ENCODE measurements at places on chromosomes 5 and 9.
A peak's percentile ranks its signal among the peaks of the same experiment; 100 is the strongest.

DNA sequence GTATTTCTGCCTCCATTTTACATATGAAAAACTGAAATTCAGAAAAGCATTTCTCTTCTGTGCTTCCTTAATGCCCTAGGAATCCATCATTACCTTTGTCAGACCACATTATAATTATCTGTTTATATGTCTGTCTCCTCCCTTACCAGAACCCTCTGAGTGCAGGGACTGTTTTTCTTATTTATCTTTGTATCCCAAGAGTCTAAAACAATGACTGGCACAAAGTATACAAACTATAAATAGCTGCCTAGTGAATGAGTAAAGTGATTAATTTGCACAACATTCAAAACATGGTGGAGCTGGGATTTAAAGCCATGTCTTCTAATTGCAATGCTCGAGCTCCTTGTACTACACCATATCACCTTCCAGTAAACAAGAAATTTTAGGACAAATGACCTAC lies 49.3 kb upstream of the HK3 start:
- no peak for DNase-seq

GRCh38 chr5:58932057-58932612 lies 349.3 kb downstream of the RAB3C start:
- no peak for DNase-seq

GRCh38 chr5:129958581-129958980 lies 54.3 kb downstream of the CHSY3 start:
- DNase-seq, result no peak

GRCh38 chr9:6605202-6605601 lies 40.3 kb downstream of the GLDC start:
- no peak for DNase-seq

- DNase-seq, result no peak
Measured at GRCh38 chr5:122376250-122376649, 64.2 kb downstream of the SNCAIP start.

DNA sequence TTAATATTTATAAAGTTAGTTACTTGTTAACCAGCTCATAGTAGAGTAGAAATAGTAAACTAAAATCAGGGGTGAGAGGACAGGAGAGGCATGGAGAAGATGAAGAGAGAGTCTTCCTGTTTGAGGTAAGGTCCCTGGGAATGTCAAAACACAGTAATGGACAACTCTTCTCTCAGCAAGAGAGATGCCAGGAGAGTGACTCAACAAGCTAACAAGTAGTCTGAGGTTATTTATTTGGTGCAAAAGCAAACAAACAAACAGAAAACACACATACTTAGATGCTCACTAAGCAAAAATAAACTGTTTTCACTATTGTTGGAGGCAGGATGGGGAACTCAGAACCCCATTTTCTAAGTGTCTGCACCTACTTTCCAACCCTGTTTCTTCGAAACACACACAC lies 333.2 kb upstream of the RFX3 start:
- peak; percentile 54 for DNase-seq

DNA sequence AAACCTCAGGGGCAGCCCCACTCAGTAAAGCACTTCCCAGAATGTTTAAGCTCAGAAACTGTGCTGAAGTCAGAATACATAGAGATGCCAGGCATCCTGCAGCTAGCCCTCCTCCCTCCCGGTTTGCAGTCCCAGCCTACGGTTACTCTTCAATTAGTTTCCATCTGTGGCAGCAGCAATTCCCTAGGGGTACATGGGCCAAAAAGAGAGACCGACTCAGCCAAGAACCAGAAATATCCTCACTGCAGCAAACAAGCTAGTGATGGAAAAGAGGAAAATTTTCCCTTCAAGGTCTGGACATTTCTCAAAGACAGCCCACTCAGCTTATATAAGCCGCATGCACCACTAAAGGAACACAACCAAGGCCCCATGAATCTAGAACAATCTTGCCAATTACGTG lies 89.1 kb upstream of the PPP2R2B start:
- no peak for DNase-seq

DNA sequence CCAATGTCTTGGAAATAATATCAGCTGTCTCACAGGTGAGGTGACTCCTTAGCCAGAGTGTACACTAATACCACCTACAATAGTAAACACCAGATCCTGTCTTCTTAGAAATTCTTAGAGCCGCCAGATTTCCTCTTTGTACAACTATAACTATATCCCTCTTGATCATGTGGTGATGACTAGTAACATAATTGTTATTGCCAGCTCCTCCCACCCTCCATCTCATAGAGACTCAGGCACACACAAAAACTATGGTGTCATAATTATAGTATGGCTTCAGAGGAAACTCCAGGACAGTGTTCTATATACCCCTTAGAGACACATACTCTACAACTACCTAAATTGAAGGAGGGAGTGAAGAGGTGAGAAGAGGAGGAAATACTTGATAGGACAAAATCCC lies 33.1 kb downstream of the PGGT1B start:
- DNase-seq, result no peak

- DNase-seq, result no peak
Measured at GRCh38 chr9:80791836-80792235, 897.5 kb downstream of the TLE1 start.

DNA sequence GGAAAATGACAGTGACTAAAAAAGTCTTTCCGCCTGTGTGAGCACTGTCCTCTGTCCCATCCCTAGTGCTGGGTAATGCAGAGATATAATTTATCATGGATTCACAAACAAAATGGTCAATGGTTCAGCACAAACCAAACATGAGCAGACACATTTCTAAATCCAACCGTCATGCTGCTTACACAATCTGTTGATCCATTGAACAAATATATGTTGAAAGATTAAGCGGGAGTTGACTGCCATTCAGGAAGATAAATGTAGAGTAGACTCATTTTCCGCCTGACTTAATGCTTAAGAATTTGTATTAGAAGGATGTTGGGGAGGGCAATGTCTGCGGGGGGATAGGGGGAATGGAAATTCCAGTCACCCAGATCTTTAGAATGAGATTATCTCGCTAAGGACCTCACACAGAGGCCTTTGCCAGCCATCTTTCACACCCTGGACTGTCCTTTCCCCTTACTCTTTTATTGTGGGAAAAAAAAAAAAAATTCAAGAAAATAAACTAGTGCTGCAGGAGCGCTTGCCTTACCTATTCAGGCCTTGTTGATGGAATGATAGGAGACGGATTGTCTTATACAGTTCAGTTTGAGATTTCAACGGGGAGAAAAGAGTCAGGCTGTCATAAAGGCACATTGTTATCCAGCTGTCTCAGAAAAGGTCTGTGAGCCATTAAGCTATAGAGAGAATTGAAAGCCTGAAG lies 153.7 kb downstream of the TLE1 start:
- peak; percentile 7 for DNase-seq

GRCh38 chr9:76004526-76004925 lies 114.1 kb downstream of the PCSK5 start:
- no peak for DNase-seq

GRCh38 chr9:112075009-112075378 lies 100.1 kb downstream of the SUSD1 start:
- DNase-seq, result no peak

- DNase-seq, result peak; percentile 18
Measured at GRCh38 chr9:108859459-108860114, 2.5 kb upstream of the ACTL7A start.

DNA sequence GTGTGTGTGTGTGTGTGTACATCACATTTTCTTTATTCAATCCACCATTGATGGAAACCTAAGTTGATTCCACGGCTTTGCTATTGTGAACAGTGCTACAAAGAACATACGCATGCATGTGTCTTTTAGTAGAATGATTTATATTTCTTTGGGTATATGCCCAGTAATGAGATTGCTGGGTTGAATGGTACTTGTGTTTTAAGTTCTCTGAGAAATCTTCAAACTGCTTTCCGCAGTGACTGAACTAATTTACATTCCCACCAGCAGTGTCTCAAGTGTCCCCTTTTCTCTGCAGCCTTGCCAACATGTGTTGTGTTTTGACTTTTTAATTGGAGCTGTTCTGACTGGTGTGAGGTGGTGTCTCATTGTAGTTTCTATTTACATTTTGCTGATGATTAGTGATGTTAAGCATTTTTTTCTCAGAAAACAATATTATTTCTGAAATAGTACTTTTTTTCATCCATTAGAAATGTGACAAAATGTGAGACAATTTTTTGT lies 769.7 kb downstream of the TAF11L14 start:
- DNase-seq, result no peak

- DNase-seq, result peak; percentile 93
Measured at GRCh38 chr5:117803533-117803932, 1184.8 kb downstream of the DTWD2 start.

GRCh38 chr5:132420706-132421272 lies 51.3 kb downstream of the SLC22A5 start:
- no peak for DNase-seq

DNA sequence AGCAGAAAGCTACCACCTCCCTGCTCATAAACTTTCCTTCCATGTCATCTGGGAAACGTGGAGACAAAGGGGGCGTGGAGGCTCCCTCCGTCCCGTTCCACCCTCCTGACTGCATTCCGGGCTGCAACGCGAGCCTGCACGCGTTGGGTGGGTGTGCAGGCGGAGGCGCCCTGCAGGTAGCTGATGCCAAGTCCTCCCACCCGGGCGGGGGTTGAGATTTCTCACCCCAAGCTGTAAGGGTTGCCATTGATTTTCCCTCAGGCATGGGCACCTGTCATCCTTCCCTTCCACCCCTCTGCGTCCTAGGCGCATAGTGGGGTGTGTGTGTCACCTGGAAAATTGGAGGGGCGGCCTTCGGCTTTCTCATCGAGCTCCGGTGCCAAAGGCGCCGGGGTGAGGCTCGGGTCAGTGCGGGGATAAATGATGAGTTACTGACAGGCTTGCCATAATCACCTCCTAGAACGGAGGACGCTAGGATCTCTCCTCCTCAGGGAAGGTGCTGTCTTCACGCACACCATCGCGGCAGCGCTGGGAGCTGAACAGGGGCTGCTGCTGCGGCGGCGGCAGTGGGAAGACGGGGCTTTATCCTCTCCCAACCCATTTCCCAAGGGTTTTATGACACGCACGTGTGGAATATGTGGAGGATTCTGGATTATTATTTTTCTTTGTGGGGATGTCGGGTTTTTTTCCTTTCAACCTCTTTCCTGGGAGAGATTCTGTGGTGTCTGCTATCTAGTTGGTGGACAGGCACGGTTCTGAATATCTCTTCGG lies 973 bp downstream of the PLPPR1 start:
- no peak for DNase-seq

GRCh38 chr5:64163746-64164145 lies 1.9 kb upstream of the RNF180 start:
- DNase-seq, result no peak

DNA sequence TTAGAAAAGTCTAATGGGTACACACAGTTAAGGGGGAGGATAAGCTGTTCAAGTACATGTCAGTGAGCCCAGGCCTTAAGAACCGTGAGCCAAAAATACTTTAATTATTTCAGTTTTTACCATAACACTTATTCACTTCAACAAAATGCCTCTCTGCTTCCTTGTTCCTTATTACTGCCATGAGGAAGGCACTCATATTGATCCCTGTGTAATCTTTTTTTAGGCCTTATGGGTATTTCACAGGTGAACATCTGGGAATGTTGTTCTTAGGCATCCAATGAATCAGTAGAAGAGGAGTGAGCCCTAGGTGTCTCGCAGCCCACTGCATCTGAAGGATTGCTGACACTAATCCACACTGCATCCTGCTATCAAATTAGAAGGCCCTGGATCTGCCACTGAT lies 13.5 kb upstream of the DMAC1 start:
- DNase-seq, result no peak

- no peak for DNase-seq
Measured at GRCh38 chr5:135240781-135241360, 158.2 kb downstream of the MACROH2A1 start.

GRCh38 chr5:118185018-118185417 lies 803.3 kb downstream of the DTWD2 start:
- DNase-seq, result no peak

DNA sequence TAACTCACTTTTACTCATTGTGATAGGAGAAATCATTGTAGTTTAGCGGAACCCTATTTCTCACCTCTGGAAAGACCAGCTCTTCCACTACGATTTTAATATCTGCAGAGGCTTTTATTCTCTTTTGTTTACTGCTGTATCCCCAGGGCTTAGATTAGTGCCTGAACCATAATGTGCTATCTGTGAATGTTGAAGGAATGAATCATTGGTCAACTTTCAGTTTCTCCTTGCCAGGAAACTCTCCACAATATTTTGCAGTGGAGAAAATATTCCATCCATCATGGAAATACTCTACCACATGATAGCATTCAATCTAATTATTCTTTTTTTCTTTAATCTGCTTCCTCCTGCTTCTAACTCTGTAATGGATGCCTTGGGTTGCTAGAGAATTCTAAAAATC lies 263.5 kb upstream of the PTPRD start:
- DNase-seq, result no peak

- DNase-seq, result no peak
Measured at GRCh38 chr5:14853685-14854084, 17.9 kb downstream of the ANKH start.

GRCh38 chr9:134037641-134038040 lies 12.4 kb downstream of the BRD3OS start:
- no peak for DNase-seq

- no peak for DNase-seq
Measured at GRCh38 chr5:78690253-78690972, 41.8 kb upstream of the LHFPL2 start.

DNA sequence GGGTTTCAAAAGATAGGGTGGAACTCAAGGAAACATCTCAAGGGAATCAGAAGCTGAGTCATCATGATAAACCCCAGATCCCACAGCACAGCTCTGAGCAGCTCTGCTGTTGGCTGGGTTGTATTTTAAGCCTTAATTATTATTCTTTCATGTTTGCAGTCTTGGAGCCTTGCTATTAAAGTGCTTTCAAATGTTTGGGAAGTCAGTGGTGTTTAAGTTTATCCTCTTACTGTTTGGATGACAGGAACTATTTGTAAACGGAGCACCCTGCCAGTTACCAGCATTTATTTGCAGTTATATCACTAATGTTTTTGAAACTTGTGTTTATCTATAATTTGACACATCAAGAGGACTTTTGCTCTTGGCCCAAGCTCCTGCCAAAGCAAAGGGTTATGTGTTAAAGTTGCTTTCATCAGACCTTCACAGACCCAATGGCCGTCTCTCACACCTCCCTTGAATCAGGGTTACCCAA lies 141.1 kb upstream of the SPDL1 start:
- DNase-seq, result no peak

DNA sequence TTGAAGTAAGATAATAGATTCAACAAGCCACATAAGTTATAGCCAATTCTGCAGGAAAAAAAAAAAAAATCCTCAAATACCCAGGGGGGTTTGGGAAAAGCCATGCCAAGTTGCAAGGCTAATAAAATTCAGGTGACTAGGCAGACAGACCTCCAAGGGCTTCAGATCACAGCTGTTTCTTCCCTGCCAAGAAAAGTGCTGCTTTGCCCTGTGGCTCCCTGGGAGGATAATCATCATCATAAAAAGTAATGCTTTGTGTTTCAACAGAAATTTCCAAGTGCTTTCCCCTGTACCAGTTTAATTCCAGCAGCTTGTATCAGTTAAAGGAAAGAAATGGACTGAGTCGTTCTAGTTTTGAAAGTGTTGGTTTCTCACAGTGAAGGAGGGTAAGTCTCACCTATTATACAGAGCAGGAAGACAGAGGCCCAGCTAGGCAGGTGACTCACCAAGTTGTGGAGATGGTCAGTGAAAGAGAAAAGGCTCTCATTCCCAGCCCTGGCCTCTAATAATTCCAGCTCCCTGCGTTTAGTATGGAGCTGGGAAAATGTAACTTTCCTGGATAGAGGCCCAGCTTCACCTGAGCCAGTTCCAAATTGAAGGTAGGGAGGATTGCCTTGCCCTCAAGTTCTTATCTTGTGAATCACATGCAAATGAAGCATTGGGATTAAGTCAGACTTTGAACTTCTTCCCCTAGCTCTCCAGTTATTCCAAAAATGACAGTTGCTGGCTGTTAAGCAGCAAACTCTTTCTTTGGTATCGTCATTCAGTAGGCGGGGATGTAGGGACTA lies 263.4 kb downstream of the GRIA1 start:
- DNase-seq, result no peak

GRCh38 chr5:65338606-65339151 lies 143.0 kb downstream of the ADAMTS6 start:
- DNase-seq, result peak; percentile 47

All from EL (cell line).